ENCODE measurements at places on chromosomes 4 and X.
A peak's percentile ranks its signal among the peaks of the same experiment; 100 is the strongest.

- no peak for DNase-seq
These were observed 3.8 kb upstream of the GYG2 start for GRCh38 chrX:2824886-2825285.

- peak; percentile 23 for DNase-seq
These were observed 8.4 kb upstream of the ELF4 start for GRCh38 chrX:130118441-130119311.

- no peak for DNase-seq
These were observed 25.1 kb downstream of the XIAP start for GRCh38 chrX:123884809-123885408.

DNA sequence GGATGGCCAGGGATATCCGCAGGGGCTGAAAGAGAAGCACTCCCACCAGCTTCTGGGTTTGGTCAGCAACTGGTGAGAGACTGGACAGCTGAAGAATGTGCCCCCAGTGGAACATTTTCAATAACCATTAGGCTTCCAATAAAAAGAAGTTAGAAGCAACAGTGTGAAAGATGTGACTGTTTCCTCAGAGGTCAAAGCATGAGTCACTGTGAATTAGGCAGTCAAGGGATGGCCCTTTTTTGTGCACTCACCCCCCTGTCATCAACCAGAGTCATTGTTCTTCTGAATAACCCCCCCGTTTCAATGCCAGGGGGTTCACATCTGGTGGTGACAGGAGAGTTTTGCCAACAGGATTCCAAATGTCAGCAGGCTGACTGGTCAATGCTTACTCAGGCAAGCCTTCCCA, 74.6 kb upstream of the SH3RF1 start:
- DNase-seq = no peak

GRCh38 chr4:8819473-8820177, 52.0 kb downstream of the HMX1 start:
- no peak for DNase-seq

DNA sequence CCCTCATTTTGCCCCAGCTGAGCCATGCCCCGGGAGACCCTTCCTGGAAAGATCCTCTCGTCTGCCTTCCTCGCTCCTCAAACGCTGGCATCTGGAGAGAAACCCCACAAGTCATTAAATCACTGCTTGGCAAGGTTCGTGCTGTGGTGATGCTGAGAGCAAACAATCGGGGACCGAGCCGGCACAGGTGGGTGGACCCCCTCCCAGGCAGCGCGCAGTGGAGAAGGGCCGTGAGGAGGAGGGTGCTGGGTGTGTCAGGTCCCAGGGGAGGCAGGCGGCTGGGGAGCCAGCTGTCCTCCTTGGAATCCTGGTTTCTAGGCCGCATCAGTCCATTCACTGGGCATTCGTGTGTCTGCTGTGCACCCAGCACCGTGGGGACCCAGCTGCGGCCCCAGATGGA, 64.9 kb upstream of the PSAPL1 start:
- DNase-seq = no peak

GRCh38 chrX:1387141-1387776, 4.7 kb downstream of the SLC25A6 start:
- no peak for DNase-seq

DNA sequence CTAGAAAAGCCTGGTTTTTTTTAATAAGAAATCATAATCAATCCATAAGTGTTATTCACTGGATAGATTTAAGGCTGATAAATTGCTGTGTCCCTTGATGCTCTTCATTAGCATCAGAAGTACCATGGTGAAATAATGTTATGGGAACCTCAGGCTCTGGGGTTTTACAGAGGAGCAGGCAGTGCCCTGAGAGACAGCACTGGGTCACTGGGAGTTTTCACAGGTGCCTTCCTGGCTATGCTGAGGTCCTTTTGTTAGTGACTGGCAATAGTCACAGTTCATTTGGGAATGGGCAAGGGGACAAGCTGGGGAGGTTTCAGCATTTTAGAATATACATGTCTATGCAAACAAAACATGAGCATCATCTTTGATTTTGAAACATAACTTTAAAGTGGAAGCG, 38.6 kb downstream of the ANK2 start:
- no peak for DNase-seq

DNA sequence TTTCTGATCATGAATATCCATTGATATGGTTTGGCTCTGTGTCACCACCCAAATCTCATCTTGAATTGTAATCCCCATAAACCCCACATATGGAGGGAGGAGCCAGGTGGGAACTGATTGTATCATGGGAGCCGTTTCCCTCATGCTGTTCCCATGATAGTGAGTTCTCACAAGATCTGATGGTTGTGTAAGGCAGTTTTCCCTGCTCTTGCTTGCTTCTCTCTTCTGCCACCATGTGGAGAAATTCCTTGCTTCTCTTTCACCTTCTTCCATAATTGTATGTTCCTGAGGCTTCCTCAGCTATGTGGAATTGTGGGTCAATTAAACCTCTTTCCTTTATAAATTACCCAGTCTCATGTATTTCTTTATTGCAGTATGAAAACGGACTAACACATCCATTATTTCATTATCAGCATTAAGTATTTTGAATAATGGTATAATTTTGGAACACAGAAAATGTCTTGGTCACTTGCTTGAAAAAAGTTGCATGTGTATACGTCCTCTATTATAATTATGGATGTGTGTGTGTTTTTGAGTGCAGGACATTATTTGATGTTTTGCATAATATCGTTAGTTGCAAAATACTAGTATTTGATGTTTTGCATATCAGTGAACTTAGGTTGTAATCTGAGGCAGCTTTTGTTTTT, 334.6 kb downstream of the PCDH10 start:
- no peak for DNase-seq

DNA sequence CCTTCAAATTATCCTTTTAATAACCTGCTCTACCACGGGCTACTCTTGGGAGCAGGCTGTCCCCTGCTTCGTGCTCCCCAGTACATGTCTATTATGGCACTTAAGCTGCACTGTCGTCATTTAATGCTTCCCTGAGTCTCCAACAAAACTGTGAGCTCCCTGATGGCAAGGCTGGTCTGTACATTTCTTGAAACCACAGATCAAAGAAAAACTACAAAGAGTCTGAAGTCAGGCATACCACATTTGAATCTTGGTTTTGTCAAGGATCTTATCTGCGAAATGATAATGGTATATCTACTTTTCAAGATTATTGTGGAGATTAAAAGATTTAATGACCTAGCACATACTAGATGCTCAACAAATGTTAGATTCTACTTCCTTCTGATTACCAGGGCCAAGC, 45.7 kb downstream of the MAML3 start:
- DNase-seq = no peak

- no peak for DNase-seq
These were observed at the start of gene C4orf46 for GRCh38 chr4:158671665-158671914. Gene C4orf46 (minus strand): TSS chr4:158671887. CDS start chr4:158671801, 86 bp downstream.

GRCh38 chr4:13525606-13526281, 18.6 kb downstream of the NKX3-2 start:
- no peak for DNase-seq

GRCh38 chrX:94051926-94052325, 377.9 kb downstream of the FAM133A start:
- DNase-seq = no peak

DNA sequence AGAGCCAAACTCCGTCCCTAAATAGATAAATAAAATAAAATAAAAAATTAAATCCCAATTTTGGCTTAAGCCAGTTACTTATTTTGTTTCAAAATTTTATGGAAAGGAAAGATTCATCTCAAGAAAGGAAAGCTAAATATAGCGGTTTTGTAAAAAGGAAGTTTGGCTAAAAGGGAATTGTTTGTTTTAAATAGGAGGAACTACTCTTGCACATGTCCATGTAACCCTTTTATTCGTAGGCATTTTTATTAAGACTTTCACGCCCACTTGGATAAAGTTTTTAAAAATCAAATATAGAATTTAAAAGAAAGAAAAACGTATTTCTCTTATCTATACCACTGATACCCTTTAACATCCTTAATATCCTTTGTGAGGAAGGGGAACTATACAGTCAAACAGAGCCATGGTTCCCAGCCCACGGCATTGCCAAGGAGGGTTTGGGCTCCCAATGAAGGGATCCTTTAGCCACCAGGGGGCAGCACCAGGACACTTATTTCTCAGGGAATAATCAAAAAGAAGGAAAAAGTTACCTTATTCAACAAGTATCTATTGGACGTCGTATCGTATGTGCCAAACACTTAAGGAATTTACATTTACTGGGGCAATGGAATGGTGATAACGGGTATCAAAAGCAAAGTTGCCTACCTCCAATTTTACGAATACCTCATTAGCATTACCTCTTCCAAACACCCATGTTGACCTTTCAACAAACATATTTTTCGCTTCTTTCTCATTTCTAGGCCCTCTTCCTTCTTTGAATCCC, 27.7 kb downstream of the CDKN2AIP start:
- peak; percentile 91 for DNase-seq

GRCh38 chr4:175787546-175787945, 24.5 kb downstream of the GPM6A start:
- DNase-seq = no peak

GRCh38 chrX:69285401-69285877, 120.2 kb upstream of the PJA1 start:
- no peak for DNase-seq

GRCh38 chr4:7539659-7540058, 104.9 kb upstream of the PSAPL1 start:
- peak; percentile 23 for DNase-seq

- DNase-seq = no peak
These were observed 16.6 kb downstream of the CLCN4 start for GRCh38 chrX:10173331-10173900.

DNA sequence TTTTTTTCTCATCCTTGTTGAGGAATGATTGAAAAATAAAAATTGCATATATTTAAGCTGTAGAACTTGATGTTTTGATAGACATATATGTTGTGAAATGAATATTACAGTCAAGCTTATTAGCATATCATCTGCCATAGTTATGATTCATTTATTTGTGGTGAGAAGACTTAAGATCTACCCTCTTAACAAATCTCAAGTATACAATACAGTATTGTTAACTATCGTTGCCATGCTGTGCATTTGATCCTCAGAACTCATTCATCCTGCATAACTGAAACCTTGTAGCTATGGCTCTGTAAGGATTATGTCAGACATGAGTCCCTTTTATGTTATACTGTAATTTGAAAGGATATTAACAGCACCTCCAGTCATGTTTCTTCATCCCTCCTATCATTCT, 2045.3 kb downstream of the ARAP2 start:
- DNase-seq = no peak

DNA sequence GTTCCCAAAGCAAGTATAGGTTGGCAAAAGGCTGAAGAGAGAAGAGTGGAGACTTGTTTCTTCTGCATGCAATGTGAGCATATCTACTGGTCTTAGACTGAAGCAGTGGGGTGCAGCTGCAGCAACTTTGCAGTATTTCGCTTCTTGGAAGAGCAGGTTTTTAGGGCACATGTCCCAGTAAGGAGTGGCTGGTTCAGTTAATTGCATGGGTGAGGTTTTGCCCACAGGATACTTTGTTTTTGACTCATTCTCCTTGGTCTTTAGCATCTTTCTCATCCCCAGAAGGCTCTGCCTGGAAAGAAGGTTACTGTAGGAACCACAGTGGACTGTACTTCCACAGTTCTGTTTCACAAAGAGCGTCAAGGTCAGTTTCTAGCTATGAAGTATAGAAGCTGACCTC, 68.0 kb upstream of the NR3C2 start:
- DNase-seq = no peak

DNA sequence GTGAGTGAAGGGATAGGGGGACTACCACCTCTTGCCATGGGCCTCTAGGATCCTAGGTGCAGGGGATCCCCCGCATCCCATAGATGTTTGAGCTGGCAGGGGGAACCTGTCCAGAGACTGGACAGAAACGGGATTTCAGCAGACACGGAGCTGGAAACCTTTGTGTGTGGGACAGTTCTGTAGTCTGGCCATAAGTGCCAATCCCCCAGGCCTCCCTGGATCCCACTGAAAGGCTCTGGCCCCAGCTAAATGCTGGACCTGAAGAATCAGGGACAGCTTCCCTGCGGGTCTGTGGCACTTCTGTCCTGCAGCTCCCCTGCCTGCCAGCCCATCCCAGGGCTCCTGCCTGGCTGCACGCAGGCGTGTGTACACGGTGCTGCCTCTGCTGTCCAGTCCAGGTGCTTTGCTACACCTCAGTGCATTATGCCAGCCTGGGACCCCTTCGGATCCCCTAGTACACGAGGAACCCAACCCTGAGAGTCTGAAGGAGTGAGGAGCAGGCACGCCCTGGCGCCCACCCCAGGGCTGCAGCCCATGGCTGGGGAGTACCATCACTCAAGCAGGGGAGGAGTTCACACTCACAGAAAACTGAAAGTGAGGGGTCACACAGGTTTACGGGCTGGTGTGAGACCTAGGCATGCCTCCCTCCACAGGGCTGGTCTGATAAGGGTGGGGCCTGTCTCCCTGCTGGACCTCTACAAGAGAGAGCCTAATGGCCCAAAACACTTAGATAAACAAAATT, 703.0 kb downstream of the ARAP2 start:
- DNase-seq = no peak

DNA sequence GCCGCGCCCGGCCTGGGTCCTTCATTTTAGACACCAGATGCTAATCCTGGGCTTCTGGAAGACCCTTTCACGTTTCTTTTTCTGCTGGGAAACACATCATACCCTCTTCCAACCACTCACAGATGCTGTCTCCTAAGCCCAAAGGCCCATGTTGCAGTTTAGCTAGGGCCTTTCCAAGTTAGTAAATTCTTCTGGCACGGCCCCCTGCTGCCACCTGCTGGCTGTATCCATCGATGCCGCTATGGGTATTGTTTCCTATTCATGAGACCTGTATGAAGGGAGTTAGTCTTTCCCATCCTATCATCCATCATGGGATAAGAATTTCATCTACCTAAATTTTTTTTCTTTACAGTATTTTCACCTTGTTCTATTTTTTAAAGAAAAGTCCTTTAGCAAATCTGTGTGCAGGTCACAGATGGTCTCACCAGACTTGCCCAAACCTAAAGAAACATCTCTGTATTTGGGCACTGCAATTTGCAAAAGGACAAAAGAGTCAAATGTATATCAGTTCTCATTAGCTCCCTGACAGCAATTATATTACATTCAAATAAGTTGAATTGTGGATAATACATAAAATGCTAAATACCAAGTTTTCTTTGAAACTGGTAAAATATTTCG, 37.8 kb upstream of the SLC9A7 start:
- peak; percentile 82 for DNase-seq

- no peak for DNase-seq
These were observed 323.2 kb downstream of the RAB28 start for GRCh38 chr4:13160920-13161319.

- no peak for DNase-seq
These were observed 349.4 kb downstream of the ARHGAP24 start for GRCh38 chr4:85824166-85824945.

- no peak for DNase-seq
These were observed 313.7 kb upstream of the SMIM31 start for GRCh38 chr4:164440199-164440598.

- peak; percentile 3 for DNase-seq
These were observed at the start of gene TMEM150C for GRCh38 chr4:82561786-82562563. Gene TMEM150C (minus strand): TSS chr4:82561988. CDS start chr4:82504657, 57,331 bp downstream.
